NCI-H460 (cell line): ENCODE measurements at places on chromosomes 16 and 17.

DNA sequence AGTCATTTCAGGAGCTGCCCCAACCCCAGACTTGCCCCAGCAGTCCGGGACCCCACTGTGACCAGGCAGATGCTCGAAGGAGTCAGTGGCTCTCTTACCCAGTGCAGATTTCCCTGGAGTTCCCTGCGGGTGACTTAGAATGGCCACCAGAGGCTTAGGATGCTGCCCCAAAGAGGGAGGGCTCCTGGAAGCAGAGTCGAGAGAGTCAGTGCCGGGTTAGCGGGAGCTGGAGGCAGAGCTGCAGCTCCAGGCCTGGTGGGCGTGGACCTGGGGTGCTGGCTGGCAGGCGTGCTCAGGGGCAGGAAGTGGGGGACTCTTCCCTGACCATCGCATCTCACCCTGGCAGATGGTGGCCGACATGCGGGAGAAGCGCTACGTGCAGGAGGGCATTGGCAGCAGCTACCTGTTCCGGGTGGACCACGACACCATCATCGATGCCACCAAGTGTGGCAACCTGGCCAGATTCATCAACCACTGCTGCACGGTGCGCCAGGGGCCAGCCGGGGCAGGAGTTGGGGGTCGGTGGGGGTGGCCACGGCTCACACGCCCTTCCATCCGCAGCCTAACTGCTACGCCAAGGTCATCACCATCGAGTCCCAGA lies 1.6 kb upstream of the HSD3B7 start:
- DNase-seq, result no peak

DNA sequence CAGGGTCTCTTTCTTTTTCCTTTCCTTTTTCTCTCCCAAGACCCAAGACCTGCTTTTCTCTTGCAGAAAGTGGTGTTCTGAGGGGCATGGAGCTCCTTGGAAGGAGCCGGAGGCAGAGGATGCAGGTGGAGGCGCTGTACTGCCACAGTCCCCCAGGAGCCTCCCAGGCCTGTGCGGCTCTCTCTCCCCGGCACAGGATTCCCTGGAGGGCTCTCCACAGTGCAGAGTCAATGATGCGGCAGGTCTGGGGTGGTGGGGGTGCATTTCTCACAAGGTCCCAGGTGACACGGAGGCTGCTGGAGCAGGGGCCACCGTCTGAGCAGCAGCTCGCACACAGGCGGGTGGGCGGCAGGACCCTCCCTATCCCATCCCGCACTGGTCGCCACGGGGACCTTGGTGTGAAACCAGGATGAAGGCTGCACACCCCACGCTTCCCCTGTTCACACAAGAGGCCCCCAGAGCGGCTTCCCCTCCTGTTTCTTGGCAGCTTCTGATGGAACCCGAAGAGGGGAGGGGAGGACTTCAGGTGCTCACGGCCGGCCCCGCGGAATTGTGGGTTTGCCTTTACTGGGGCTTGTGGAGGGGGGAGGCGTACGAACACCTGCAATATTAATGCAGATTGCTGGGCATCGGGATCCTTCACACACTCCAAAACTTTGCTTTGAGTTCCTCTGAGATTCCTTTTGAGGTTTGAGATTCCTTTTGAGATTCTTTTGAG lies 186.9 kb downstream of the ENGASE start:
- no peak for DNase-seq

GRCh38 chr17:57832314-57833178 lies 17.3 kb downstream of the MRPS23 start:
- DNase-seq, result no peak

DNA sequence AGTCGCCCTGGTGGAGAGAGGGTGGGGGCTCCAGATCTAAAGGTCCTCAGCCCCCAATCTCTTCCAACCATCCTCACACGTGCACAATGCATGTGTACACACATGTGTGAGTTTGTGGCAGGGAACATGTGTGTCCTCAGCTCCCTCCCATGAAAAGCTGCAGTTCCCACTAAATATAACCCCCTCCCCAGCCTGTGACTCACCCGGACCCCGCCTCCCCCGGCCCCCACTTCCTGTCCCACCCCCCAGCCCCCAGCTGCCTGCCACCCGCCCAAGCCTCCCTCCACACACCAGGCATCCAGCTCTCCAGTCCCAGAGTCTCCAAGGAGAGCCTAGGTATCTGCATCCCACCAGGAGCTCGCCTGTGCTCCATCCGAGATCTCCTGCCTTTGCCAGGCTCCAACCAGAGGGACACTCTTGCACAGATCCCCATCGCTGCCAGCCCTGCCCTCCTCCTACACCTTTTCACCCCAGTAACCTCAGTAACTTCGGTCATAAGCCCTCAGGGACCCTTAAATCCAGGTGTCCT lies 3.9 kb downstream of the DLG4 start:
- DNase-seq, result no peak

DNA sequence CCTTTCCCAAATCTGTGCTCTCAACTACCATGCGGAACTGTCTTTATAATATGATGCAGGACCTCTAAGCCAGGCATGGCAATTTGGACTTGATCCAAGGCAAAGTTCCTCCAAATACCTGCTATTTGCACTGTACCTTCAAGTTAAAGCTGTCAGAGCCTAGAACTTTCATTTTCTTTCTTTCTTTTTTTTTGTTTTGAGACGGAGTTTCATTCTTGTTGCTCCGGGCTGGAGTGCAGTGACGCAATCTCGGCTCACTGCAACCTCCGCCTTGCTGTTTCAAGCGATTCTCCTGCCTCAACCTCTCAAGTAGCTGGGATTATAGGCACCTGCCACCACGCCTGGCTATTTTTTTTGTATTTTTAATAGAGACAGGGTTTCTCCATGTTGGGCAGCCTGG lies 51.7 kb downstream of the ARHGAP27 start:
- DNase-seq, result no peak

GRCh38 chr16:16176328-16176727 lies 47.0 kb downstream of the ABCC6 start:
- no peak for DNase-seq

DNA sequence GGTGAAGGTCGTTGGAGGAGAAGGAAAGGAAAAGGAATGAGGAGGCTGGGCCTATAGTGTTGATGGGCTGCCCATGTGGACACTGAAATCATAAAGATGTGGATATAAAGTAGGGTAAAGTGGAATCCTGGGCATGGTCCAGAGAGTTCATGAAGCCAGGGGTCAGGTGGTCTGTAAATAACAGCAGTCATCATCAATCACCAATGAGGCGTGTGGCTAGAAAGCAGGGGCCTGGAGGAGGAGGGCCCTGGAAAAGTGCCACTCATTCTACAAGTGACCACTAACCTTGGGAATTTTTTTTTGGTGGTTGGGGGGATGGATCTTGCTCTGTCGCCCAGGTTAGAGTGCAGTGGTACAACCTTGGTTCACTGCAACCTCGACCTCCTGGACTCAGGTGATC lies 115.3 kb upstream of the NOL11 start:
- no peak for DNase-seq

DNA sequence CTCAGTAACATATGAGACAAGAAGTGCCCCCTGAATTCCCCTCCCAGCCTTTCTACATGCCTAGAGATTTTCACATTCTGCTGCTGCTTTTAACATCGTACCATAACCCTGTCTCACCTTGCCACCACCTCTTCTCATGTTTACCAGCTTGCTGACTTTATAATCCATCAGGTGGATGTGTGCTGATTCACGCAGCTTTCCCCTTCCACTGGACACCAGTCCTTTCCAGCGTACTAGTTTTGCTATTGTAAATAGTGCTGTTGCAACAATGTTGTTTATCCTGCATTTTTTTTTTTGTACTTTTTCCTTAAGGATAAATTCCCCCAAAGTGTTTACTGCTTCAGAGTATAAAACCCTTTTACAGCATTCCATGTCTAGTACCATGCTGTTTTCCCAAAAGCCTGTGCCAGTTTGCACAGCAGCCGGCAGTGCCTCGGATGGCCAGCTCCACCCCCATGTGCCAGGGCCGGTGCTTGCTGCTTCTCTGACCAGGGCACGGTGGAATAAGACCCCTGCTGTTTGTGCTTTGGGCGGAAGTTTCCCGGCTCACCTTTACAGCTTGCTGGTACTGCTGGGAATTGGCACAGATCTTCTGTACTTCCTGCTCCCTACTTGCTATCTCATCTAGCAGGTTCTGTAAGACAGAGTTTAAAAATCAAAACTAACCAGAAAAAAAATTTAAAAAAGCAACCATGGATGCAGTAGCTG lies 41.3 kb downstream of the UBN1 start:
- DNase-seq, result no peak
